OCI-LY7 (cell line): ENCODE measurements at places on chromosomes 5 and 9. TPM values are rescaled to one million over a fixed set of nuclear protein-coding genes. Genes with fewer than 3 reads are reported as not detected.

DNA sequence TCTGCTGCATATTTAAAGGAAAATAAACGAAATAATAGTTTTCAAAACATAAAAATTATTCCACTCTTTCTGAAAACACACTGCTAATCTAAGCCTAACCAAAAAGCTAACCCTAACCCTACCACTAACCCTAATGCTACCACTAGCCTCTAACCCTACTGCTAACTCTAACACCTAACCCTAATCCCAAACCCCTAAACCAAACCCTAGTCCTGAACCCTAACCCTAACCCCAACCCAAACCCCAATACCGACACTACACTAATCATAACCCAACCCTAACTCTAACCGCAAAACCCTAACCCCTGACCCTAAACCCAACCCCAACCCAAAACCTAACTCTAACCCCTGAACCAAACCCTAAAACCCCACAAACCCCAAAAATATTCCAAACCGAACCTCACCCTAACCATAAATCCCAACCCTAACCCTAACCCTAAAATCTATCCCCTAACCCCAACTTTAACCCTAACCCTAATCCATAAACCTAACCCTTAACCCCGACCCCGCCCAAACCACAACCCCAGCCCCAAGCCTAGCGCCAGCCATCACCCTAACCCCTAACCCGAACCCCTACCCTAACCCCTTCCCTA lies 41.9 kb upstream of the PLEKHG4B start:
- no peak for DNase-seq

DNA sequence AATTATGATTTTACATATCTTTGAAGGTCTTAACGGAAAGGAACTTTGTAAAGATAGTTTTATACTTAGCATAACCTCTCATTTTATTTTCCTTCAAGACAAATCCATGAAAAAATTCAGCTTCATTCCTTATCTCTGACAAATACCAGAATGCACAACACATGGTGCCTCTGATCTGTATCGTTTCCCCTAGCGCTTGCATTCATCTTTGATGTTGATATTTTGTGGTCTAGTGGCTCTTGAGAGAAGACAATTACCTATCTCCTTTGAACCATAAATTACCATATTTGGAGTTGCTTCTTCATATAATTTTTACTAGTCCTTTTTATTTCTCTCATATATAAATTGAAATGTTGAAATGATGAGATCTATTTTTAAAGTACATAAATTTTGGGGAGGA lies 551.3 kb downstream of the PDE4D start:
- no peak for DNase-seq

DNA sequence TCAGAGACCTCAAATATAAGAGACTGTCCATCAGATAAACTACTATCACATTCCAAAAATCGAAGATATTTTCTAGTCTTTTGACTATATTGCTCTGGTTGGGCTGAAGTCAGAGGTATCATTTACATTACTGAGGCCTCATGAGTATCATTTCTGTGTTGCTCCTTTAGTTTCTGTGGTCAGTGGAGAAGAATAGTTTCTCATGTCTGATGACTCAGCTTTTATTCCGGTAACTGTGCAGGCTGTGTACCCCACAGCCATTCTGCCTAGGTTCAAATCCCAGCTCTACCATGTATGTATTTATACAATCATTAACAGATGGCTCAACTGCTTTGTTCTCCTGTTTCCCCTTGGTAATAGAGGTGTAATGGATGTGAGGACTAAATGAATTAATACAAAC lies 179.3 kb downstream of the ALDH1A1 start:
- no peak for DNase-seq

- no peak for DNase-seq
Measured at GRCh38 chr5:51381761-51382474, 1.3 kb upstream of the ISL1 start.

DNA sequence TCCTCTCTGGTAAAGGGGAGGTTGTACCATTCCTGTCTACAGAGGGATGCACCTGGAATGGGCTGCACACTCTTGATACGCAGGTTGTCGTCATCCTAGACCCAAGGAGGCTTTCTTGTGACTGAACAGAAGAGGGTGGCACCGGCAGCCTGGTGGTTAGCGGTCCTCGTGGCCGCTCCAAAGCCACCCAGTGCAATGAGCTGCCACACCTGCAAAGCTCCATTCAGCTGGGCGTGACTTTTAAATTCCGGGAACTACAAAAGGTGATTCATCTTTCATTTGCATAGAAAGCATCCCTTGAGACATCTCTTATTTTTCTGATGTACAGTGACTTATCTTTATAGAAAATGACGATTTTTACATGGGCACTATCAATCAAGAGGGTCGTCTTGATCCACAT lies 286.1 kb upstream of the IRX1 start:
- no peak for DNase-seq

- no peak for DNase-seq
Measured at GRCh38 chr5:79934681-79935080, 56.4 kb downstream of the MTX3 start.

The FBXL7 gene
- not detected in 2 replicates for total RNA-seq
